Activated CD8-positive, alpha-beta T cell treated with anti-CD3 and anti-CD28 coated beads for 36 hours (primary cell): ENCODE measurements at places on chromosomes 3 and 15. TPM values are rescaled to one million over a fixed set of nuclear protein-coding genes. Genes with fewer than 3 reads are reported as not detected.

GRCh38 chr15:75151214-75152128, 50.2 kb upstream of the C15orf39 start:
- no peak for DNase-seq
- no peak overlapping the region for H3K27ac ChIP-seq
- H3K27me3 ChIP-seq, result peaks cover 3% of the 10 kb centered on the region
- no peaks in the 10 kb centered on the region for H3K36me3 ChIP-seq
- peaks cover 24% of the 10 kb centered on the region for H3K4me1 ChIP-seq

GRCh38 chr3:112889357-112889756, 42.7 kb upstream of the CD200R1L start:
- no peak for DNase-seq
- H3K27ac ChIP-seq, result no peak overlapping the region
- H3K27me3 ChIP-seq, result no peaks in the 10 kb centered on the region

GRCh38 chr3:149280671-149281349, 52.6 kb downstream of the TM4SF18 start:
- H3K4me3 ChIP-seq, result no peak overlapping the region
- H3K27me3 ChIP-seq, result no peaks in the 10 kb centered on the region
- no peak overlapping the region for H3K27ac ChIP-seq

DNA sequence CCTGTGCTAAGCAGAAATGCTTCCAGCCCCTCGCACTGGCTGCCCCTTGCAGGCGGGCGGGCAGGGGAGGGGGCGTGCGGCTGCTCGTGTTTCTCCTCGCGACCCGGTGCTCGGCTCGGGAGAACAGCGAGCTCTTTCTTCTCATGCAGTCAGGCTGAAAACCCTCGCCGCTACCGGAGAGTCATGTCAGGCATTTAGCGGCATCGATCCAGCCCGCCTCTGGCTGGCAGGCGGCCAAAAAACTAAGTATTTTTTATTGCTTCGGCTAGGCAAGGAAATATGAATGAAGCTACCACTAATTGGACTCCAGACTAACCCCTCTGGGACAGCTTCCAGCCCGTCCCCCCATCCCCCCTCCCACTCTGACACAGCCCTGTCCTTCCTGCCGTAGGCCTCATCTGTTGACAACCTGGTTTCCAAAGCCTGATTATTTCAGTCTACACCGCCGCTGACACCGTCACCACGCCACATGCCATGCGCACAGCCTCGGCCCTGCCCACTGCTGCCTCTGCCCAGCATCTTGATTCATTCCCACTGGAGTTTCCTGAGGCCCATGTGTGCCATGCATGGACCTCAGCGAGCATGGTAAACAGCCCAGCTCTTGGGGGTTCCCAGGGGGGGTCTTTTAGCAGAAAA, 35.3 kb downstream of the TLE3 start:
- no peak overlapping the region for H3K27ac ChIP-seq
- H3K27me3 ChIP-seq, result no peaks in the 10 kb centered on the region
- H3K4me3 ChIP-seq, result no peak overlapping the region
- DNase-seq, result no peak
- peaks cover 43% of the 10 kb centered on the region for H3K36me3 ChIP-seq
- no peaks in the 10 kb centered on the region for H3K4me1 ChIP-seq

DNA sequence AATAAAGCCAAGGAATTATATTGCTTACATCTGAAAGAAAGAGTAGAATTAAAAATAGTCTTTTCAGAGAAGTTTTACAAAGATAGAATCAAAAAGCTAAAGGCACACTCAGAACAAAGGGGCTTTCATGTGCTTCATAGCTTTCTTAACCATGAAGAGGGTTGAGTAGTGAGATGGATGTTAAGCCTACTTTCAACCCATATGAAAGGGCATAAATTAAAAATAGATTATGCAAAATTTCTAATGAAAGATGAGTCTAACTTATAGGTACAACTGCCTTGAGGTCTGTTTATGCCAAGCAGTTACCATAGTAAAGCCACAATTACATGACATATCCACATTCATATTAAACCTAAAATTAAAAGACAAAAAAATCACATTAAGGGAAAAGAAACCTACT, 223.3 kb upstream of the ARHGEF26 start:
- no peak overlapping the region for H3K4me3 ChIP-seq
- H3K27me3 ChIP-seq, result no peaks in the 10 kb centered on the region
- H3K4me1 ChIP-seq, result no peaks in the 10 kb centered on the region
- H3K27ac ChIP-seq, result no peak overlapping the region
- no peaks in the 10 kb centered on the region for H3K36me3 ChIP-seq
- no peak for DNase-seq

MAP4 gene
- total RNA-seq, result 103 TPM

CAPN3 gene
- total RNA-seq, result 3.3 TPM

DNA sequence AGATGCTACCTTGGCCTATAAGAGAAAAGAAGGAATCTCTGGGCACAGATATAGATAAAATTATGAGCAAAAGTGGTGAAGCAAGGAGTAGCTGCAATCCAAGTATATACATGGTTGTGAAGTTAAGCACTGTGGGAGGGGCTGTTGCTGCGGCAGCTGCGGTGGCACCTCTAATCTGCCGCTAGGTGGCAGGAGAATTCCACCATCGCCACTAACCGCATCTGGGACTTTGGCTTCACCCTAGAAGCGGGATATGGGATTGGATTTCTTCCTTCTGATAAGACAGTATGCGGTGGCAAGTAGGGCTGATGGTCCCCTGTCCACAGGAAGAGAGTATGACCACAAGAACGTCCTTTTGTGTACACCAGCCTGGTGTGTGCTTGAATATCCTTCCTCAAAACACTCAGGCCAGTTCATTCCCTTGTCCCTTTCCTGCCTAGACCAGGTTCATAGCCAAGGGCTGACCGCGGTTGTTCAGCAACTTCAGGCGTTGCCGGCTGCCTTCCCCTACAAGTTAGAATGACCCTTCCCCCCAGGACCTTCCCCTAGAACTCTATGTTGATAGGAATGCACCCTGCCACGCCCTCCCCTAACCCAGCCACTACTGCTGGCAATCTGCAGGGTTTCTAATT, 5.1 kb downstream of the MAGEL2 start:
- H3K4me1 ChIP-seq, result no peaks in the 10 kb centered on the region
- H3K36me3 ChIP-seq, result no peaks in the 10 kb centered on the region
- H3K27me3 ChIP-seq, result no peaks in the 10 kb centered on the region
- DNase-seq, result peak; percentile 52
- H3K27ac ChIP-seq, result no peak overlapping the region
- no peak overlapping the region for H3K4me3 ChIP-seq

AP2M1 gene
- total RNA-seq, result 223 TPM
